Lower lobe of right lung (tissue), 2 donors: ENCODE measurements at places on chromosomes 12 and 14.

DNA sequence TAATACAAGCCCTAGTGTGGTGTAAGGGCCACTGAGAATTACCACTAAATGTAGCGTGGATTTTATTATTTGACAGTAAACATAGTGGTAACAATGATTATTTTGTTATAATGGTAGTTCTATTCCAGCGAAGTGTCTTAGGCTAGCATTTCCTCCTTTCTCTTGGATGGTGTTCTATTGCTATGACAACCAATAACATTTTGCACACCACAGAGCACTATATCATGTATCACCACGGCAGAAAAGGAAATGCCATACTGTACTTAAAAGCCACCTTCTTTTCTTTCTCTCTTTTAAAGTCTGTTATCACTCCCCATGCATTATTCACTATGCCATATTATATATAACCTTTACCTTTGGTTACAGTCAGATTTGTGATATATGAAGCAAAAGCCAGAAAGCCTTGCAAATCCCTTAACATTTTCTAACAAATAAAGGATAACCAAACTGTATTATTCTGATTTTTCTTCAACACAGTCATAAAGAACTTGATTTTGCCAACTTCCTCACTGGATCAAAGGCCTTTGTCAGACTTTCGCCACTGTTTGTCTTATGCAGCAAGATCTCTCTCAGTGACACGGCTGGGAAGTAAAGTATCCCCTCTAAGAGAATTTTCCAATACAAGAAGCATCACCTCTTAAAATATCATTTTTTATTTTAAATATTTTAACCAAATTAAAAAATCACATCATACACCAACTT is 195.8 kb downstream of the FOXN3 start:
- H3K4me3 ChIP-seq: no peak overlapping the region
- H3K27me3 ChIP-seq: no peaks in the 10 kb centered on the region
- H3K36me3 ChIP-seq: peaks cover 5% of the 10 kb centered on the region
- no peak for DNase-seq
- H3K27ac ChIP-seq: no peak overlapping the region

GRCh38 chr12:50562520-50563433 is 58.0 kb downstream of the DIP2B start:
- H3K36me3 ChIP-seq: no peaks in the 10 kb centered on the region
- H3K4me3 ChIP-seq: no peak overlapping the region
- peaks cover 33% of the 10 kb centered on the region for H3K4me1 ChIP-seq

DNA sequence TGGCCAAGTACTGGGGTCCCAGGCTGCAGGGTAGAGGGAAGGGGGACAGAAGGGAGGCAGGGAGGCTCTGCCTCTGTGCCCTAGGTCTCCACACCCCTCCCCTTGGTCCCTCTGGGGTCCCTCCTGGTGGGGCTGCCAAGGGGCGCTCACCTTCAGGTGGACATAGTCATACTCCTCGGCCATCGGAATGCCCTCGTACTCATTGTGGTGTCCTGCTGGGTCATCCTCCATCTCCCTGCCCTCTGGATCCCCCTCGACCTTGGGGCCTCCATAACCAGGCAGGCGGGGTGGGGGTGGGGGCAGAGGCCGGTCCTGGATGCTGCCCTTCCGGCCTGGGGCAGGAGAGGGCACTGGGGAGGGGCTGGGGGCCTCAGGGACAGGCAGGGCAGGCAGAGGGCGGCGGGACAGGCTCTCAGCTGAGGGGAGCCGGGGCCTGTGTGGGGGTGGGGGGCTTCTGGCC is 5.8 kb downstream of the EFS start:
- H3K4me1 ChIP-seq: peaks cover 3% of the 10 kb centered on the region
- peaks cover 12% of the 10 kb centered on the region for H3K36me3 ChIP-seq
- H3K4me3 ChIP-seq: no peak overlapping the region
- peaks cover 4% of the 10 kb centered on the region for H3K27me3 ChIP-seq

GRCh38 chr12:51471111-51471864 is 46.7 kb downstream of the SLC4A8 start:
- no peaks in the 10 kb centered on the region for H3K36me3 ChIP-seq
- H3K4me1 ChIP-seq: no peaks in the 10 kb centered on the region
- H3K27ac ChIP-seq: no peak overlapping the region
- DNase-seq: no peak

DNA sequence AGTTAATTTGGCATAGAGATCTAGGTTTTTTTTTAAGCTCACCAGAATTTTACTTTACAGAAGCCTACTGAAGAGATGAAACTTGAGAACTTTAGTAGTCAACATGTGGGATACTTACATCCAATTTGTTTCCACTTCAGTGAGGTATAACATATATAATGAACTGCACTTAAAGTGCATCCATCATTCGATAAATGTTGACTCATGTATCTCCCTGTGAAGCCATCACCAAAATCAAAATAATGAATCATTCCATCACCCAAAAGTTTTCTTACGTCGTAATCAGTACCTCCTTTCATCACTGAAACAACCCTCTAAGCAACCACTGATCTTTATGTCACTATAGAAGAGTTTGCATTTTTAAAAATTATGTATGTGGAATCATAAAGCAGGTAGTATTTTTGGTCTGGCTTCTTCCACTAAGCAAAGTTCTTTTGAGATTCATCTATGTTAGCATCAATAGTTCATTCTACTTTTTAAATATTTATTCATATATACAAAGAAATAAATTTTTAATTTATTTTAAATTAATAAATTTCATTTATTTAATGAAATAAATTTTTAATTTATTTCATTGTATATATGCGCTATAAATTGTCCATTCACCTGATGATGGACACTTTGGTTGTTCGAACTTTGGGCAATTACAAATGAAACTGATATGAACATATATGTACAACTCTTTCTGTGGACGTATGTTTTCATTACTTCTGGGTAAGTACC is 2.0 kb upstream of the CPNE8 start:
- H3K36me3 ChIP-seq: no peaks in the 10 kb centered on the region
- no peaks in the 10 kb centered on the region for H3K27me3 ChIP-seq
- DNase-seq: no peak
- H3K4me3 ChIP-seq: peak overlapping the region; percentile 79
- H3K4me1 ChIP-seq: peaks cover 27% of the 10 kb centered on the region

GRCh38 chr14:81990312-81990761 is 456.7 kb upstream of the SEL1L start:
- no peak overlapping the region for H3K27ac ChIP-seq
- no peak for DNase-seq
- H3K36me3 ChIP-seq: no peaks in the 10 kb centered on the region
- H3K4me1 ChIP-seq: no peaks in the 10 kb centered on the region

- no peak overlapping the region for H3K4me3 ChIP-seq
- no peak for DNase-seq
- H3K4me1 ChIP-seq: no peaks in the 10 kb centered on the region
- no peaks in the 10 kb centered on the region for H3K27me3 ChIP-seq
Measured at GRCh38 chr12:80967565-80967964, 29.8 kb upstream of the LIN7A start.

DNA sequence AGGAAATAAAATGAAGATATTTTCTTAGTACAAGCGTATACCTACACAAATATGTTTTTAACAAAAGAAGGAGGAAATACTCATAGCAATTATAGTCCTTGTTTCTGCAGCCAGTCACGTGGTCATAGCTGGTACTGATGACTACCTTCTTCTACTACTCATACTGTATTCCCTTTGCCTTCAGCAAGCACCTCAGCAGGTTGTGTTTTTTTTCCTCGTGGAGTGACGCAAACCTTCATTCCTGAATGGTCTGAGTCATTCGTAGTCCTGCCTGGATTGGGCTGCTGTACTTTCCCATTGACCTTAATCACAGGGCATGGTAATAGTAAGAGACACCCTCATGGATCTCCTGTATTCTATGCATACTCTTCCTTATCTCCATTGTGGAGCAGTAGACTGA is 25.7 kb upstream of the SLC16A7 start:
- H3K27me3 ChIP-seq: no peaks in the 10 kb centered on the region
- DNase-seq: no peak

DNA sequence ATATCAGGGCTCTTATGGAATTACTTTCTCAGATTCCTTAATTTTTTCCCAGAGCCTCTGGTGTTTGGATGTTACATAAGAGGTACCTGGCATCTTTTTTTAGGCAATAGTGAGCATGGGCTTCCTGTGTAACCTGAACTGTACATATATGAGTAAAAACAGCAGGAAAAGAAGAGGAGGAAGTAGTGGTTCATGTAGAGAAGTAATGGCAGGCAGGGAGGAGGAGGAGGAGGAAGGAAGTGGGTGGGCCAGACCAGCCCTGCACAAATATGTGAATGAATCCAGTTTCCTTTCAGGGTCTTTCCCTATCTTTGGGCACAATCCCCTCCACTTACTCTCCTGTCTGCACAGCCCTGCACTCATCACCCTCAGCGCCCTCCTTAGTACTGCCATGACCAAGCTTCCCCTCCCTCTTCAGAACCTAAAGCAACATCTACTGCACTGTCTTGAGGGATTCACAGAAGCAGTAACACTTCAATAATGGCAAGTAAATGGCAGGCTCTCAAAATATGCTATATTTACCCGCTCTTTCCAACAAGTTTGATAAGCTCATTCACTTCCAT is 40.9 kb upstream of the GSG1 start:
- H3K36me3 ChIP-seq: no peaks in the 10 kb centered on the region
- H3K27me3 ChIP-seq: no peaks in the 10 kb centered on the region
- no peak overlapping the region for H3K27ac ChIP-seq
- no peak for DNase-seq
- H3K4me3 ChIP-seq: no peak overlapping the region
- peaks cover 46% of the 10 kb centered on the region for H3K4me1 ChIP-seq

DNA sequence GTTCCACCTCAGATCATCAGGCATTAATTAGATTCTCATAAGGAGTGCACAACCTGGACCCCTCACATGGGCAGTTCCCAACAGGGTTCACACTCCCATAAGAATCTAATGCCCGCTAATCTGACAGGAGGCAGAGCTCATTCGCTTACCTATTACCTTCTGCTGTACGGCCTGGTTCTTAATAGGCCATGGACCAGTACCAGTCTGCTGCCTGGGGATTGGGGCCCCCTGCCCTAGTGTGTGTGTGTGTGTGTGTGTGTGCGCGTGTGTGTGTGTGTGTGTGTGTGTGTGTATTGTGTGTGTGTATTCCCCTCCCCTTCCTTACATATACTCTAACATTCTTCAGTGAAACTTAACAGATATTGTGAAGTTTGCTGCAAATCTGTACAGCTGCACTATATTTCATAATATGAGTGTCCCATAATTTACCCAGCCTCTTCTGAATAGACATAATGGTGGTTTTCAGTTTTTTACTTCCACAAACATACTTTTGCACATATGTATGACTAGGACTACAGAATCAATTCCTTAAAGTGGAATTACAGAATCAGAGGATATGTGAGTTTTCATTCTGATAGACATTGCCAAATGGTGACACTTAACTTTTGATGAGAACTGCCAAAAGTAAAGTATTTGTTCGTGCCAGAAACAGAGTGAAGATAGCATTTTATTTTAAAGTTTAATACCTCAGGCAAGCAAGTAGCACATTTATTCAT is 205.2 kb upstream of the EEA1 start:
- H3K4me3 ChIP-seq: no peak overlapping the region
- H3K27me3 ChIP-seq: no peaks in the 10 kb centered on the region
- no peaks in the 10 kb centered on the region for H3K36me3 ChIP-seq
- no peak for DNase-seq
- H3K27ac ChIP-seq: peak overlapping the region; percentile 74

GRCh38 chr12:116996093-116996492 is 85.3 kb downstream of the FBXW8 start:
- H3K27me3 ChIP-seq: no peaks in the 10 kb centered on the region
- no peak for DNase-seq
- H3K36me3 ChIP-seq: peaks cover 5% of the 10 kb centered on the region
- no peak overlapping the region for H3K4me3 ChIP-seq

- no peak overlapping the region for H3K4me3 ChIP-seq
- no peaks in the 10 kb centered on the region for H3K36me3 ChIP-seq
- no peak for DNase-seq
- no peak overlapping the region for H3K27ac ChIP-seq
- H3K27me3 ChIP-seq: no peaks in the 10 kb centered on the region
- H3K4me1 ChIP-seq: peaks cover 7% of the 10 kb centered on the region
Measured at GRCh38 chr14:104654119-104654518, 35.3 kb upstream of the INF2 start.

DNA sequence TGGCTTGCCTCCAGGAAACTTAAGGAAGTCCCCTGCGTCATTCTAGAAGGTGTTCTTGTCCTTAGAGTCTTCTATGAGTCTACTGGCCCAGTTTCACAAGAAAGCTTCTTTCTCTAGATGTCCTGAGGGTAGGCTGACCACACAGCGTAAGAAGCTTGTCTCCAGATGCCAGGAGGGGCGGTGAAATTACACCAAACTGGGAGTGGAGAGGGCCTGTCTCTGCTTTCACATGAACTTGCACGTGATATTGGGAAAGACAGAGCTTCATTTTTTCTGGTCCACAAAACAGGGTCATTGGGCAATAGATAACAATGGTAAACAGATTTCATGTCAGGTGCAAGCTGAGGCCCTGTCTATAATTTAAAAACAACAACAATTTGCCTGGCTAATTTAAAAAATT is 85.7 kb upstream of the TBX3 start:
- no peaks in the 10 kb centered on the region for H3K4me1 ChIP-seq
- no peaks in the 10 kb centered on the region for H3K36me3 ChIP-seq
- no peaks in the 10 kb centered on the region for H3K27me3 ChIP-seq
- H3K4me3 ChIP-seq: no peak overlapping the region
- no peak for DNase-seq
- no peak overlapping the region for H3K27ac ChIP-seq

- peaks cover 8% of the 10 kb centered on the region for H3K4me1 ChIP-seq
- no peak overlapping the region for H3K4me3 ChIP-seq
- no peak for DNase-seq
- H3K27ac ChIP-seq: no peak overlapping the region
- H3K36me3 ChIP-seq: no peaks in the 10 kb centered on the region
Measured at GRCh38 chr12:88870000-88870737, 289.9 kb upstream of the KITLG start.

- no peak for DNase-seq
- H3K27me3 ChIP-seq: no peaks in the 10 kb centered on the region
- no peaks in the 10 kb centered on the region for H3K36me3 ChIP-seq
- no peak overlapping the region for H3K27ac ChIP-seq
Measured at GRCh38 chr12:76113800-76114757, 29.6 kb upstream of the NAP1L1 start.

DNA sequence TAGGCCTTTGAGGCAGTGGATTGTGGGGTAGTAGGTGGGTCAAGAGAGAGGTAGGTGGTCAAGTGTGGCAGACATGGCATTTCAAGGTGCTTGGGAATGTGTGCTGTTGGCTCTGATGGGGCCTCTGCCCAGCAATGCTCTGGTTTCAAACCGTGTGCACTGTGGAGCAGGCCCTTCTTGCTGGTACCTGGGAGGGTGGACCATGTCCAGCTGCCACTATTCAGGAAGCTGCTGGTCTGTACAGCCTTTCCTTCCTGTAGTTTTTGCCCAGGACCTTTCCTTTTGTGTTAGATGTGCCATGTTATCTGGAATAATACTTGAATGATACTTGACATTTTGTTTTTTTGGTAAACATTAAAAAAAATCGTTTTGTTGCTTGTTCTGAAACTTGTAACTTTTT is 14.8 kb downstream of the RIMKLB start:
- H3K27ac ChIP-seq: peak overlapping the region; percentile 9
- no peaks in the 10 kb centered on the region for H3K27me3 ChIP-seq
- no peak for DNase-seq
- H3K4me1 ChIP-seq: peaks cover 19% of the 10 kb centered on the region
- no peak overlapping the region for H3K4me3 ChIP-seq
- H3K36me3 ChIP-seq: peaks cover 11% of the 10 kb centered on the region
